Upper lobe of left lung (tissue), 6 donors: ENCODE measurements at places on chromosomes 16 and 17.

GRCh38 chr17:78419970-78420815 is 41.7 kb downstream of the PGS1 start:
- no peak for DNase-seq

GRCh38 chr17:17061516-17061915 is 19.3 kb downstream of the MPRIP start:
- no peak for DNase-seq

DNA sequence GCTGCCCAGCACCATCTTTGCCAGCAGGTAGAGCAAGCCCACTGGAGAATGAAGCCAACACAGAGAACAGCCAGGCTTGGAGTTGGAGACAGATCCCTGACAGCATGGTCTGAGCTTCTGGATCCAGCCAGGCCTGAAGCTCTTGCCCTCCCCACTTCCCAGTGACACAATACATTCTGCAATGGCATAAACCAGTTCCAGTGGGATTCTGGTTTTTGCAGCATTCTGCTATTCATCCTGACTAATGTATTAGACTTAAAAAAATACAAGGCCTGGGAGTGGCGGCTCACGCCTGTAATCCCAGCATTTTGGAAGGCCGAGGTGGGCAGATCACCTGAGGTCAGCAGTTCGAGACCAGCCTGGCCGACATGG is 40.6 kb upstream of the LITAF start:
- no peak for DNase-seq

DNA sequence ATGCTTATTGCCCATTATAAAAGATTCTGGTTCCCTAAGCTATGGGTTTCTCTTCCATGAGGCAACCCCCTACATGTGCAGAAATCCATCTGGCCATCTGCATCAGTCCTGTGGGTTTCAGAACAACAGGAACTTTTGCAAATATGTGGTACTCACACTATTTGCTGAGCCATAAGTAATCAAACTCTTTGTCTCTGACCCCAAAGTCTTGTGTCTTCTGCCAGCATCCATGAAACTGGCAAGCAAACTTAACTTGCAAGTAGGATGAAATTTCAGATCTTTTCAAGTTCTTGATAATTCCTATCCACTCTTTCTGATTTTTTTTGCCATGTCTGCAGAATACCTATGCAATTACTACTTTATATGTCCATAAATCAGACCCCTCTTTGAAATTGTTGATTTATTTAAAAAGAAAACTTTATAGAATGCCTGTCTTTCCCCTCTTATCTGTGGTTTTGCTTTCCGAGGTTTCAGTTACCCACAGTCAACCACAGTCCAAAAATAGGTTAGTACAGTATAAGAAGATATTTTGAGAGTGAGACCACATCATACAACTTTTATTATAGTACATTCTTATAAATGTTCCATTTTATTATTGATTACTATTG is 158.4 kb upstream of the IRX3 start:
- DNase-seq = no peak

DNA sequence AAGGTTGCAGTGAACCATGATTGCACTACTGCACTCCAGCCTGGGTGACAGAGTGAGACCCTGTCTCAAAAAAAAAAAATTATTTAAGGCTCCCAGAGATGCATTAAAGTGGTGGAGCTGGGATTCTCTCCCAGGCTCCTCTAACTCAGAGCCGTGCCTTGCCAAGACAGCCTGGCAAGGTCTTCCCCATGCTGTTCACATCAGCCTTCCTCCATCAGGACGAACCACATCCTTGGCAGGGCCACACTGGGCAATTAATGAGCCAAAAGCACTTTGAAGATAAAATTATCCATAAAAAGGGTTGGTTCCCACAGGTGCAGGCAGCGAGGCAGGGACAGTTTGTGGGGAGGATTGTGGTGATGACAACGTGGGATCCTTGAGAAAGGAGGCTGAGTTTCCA is 19.8 kb upstream of the BBS2 start:
- DNase-seq = no peak

GRCh38 chr17:9342225-9342624 is 233.4 kb downstream of the STX8 start:
- DNase-seq = no peak

DNA sequence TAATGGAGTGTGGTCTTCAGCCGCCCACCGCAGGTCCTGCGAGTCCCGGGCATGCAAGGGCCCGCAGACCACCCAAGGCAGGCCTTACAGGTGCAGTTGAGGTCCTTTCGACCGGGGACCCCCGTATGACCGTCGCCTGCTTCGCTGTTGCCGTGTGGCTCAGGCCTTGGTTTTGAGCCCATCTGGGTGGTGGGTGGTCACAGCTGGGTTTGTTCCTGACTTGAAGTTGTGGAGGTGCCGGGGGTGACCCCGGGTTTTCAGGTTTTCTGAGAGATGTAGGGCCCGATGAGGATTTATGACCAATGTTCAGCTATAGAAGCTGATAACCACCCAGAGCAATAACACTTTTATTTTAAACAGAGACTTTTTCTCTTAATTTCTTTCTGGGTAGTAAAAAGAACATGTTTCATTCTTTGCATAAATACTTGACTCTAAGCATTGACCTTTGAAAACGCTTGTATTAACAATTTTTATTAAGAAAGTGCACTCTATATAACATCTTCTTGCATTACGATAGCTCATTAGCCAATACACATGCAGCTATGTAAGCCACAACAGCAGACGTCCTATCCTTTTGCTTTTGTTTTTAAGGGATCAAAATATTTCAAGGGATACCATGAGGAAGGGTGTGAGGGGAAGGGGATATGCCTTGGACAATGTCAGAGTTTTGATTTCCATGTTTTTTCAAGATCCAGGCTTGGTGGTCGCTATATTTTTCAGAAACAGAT is 1.9 kb downstream of the FOXL1 start:
- DNase-seq = no peak
